ENCODE measurements at places on chromosomes 12 and 14.

DNA sequence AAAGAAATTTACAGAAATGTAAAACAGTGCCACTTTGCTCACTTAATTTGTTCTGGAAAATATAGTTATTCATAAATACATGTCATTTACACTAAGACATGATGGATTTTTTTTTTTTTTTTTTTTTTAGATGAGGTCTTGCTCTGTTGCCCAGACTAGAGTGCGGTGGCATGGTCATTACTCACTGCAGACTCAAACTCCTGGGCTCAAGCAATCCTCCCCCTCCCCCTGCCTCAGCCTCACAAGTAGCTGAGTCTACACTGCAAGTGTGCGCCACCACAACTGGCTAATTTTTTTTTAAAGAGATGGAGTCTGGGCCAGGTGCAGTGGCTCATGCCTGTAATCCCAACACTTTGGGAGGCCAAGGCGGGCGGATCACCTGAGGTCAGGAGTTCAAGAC is 101.2 kb downstream of the PPP2R5C start:
- no peak for DNase-seq

DNA sequence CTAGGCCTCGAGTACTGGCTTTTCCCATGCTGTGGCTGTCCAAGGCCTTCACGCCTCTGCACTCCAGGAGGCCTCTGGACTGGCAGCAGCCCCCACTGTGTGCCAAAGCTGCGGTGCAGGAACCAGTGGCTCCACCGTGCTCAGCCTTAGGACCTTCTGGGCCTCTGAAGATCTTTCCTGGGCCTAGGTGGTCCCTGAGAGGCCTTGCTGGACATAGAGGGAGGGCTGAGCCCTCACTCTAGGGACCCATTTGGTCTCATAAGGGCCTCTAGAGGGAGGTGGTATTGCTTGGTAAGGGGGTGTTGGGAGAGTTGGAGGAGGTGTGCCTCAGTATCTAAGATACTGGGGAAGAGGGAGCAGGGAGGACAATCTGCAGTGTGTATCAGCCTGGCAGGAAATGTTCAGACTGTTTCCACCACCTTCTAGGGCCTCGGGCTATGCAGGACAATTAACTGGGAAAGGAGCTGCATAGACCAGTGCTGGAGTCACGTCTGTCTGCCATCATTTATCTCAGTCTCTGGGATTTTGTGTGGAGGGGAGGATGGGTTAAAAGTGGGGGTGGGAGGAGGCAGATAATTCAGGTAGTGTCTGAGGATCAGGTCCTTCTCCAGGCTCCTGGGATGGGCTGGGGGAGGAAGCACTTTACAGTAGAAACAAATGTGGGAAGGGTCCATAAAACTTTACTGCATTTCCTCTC is 2.9 kb downstream of the HOXC5 start:
- no peak for DNase-seq

- DNase-seq, result no peak
These were observed 76.5 kb downstream of the FERMT2 start for GRCh38 chr14:52874389-52874788.

DNA sequence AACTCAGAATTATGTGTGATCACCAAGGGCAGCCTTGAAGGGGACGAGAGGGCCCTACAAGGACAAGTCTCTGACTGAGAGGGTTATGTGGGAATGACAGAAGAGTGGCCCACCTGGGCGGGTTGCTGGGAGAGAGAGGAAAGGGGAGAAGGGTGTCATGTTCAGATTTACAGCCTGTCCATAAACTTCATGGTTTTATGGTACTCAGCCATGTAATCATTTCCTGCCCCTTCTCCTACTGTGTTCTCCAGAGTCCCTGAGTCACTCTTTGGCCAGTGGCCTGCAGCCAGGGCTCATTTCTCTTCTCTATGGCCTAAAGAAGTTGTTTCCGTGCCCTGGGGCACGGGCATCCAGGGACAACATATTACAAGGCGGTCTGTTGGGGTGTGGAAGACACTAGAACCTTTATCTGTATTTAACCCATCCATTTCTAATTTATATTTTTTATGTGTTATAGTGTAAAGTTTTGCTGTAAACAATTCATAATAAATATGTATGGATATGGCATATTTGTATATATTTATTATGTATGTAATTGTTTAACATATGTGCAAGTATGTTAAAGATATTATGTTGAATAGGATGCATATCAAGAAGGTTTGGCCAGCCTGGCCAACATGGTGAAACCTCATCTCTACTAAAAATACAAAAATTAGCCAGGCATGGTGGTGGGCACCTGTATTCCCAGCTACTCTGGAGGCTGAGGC is 26.9 kb downstream of the DDX47 start:
- DNase-seq, result no peak

DNA sequence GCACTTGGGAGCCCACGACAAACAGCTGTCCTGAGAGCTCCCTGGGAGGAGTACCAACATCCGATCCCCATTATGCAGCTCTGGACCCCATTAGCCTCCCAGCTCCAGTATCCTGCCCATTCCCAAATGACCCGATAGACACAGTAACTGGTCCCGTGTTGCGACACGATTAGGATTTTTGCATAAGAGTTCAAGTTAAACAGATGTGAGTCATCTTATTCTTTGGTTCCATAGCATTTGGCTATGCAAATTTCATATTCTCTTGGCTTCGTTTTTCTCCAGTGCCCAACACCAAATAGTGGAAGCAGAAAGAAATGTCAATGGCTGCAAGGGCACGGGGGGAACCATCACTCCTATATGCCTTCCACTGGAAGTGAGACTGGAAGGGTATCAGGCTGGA is 43.0 kb upstream of the LRRC10 start:
- DNase-seq, result no peak

GRCh38 chr12:20000229-20000849 is 368.0 kb upstream of the PDE3A start:
- no peak for DNase-seq

DNA sequence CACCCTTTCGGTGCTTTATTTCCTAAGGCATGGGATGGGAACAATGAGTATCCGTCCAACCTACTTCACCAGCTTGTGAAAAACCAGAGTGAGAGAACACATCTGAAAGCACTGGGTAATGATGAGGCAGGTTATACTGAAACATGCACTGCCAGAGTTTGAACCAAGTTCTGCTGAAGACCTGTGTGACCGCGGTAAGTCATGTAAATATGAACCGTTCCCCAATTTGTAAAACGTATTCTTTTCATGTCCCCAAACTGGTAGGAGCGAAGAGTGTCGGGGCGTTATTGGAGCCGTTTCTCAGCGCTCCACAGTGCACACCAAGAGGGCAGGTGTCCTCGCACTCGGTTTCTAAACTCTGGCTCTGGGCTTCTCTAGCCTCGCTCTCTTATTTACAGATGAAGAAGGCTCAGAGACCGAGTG is 788 bp upstream of the NGDN start:
- DNase-seq, result no peak

DNA sequence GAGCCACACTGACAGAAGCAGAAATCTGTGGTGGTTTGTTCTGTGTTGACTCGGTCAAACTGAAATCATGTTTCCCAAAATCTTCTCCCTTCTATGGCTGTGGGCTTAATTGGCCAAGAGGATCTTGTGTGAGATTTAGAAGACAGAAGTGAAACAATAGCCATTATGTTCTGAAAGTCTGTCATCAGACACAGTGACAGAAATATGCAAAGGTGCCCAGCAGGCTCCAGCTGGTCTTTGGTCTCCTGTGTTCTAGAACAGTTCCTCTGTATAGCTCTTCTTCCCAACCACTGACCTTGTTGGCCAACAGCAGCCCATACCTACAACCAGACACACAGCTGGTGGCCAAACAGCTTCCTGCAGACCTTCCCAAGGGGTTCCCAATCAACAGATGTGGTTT is 25.0 kb upstream of the COCH start:
- DNase-seq, result no peak

Data from NCI-H82 (cell line).